GM10248 (cell line): ENCODE measurements at places on chromosomes 6 and 20.

GRCh38 chr6:125099211-125100073 is 54.1 kb upstream of the TPD52L1 start:
- DNase-seq = peak; percentile 19

- DNase-seq = no peak
These were observed 78.4 kb downstream of the LIN28B start for GRCh38 chr6:105035299-105035698.

DNA sequence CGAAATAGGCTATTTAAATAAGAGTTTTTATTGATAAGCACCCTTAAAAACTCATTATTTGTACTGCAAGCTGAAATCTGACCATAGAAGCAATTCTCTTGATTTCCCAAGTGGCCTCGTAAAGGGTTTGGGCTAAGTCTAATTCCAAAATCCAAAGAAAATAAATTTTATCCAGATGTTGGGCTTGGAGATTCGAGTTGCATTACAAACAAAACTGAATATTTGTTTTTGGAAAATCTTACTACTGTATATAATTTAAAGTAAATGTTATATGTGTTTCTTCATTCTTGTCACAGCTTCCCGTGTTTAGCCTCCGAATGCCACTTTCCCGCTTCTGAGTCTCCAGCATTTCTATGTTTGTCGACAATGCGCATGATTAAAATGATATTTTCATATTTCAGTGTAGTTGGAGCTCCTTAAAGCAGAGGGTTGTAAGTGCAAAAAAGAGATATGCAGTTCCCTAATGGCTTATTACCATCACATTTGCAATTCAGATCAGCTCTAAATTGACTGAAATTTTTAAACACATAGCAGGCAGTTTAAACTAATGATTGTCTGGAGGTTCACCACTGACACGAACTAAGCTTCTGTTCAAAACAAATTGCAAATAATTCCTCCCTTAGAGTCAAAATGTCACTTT is 47.0 kb downstream of the PRL start:
- DNase-seq = no peak

DNA sequence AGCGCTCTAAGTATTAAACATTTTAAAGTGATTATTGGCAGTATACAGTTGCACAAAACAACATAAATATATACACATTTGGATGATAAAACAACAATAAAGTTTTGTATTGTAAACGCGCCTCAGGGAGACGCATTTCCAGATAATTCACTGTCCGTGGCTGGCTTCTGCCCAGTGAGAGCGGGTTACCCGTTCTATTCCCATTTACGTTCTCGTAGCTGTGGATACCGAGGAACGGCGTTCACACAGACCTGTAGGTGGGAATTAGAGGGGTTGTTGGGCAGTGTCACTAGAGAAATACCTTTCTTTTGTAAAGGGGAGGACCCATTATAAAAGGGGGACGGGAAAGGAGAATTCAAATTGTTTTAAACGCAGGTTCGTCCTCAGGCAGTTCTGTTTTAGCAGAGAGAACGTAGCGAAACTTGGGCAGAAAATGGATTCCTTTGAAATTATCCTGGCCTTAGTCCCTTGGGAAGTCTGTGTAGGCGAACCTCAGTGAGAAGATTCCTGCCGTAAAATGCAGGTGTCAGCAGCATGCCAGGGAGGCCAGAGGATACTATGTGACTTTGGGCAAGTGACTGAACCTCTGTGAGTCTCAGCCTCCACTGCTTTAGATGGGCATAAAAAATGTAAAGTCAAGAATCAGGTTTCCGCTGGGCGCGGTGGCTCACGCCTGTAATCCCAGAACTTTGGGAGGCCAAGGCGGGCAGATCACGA is 756 bp downstream of the MTG2 start:
- DNase-seq = no peak

DNA sequence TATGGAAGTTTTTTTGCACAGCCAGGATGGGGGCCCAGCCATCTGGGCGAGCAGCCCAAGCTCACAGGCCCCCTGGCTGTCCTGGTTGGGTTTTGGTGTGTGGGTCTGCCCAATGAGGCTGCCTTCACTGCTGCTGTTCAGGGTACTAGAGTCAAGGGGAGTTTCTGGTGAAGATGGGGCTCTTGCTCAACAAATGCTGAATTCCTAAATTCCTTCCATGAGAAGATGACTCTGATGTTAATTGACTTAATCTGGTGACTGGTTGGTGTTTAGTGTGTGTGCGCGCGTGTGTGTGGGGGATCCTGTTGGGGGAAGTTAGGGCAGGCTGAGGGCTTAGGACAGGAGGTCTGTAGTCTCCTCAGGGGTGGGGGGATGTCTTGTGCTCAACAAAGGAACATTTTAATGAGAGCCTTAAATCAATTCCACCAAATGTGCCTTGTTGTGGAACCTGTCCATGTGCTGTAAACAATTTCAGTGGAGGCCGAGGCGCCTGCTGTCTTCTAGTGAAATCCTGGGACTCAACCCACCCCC is 1.9 kb downstream of the PTK7 start:
- DNase-seq = no peak

DNA sequence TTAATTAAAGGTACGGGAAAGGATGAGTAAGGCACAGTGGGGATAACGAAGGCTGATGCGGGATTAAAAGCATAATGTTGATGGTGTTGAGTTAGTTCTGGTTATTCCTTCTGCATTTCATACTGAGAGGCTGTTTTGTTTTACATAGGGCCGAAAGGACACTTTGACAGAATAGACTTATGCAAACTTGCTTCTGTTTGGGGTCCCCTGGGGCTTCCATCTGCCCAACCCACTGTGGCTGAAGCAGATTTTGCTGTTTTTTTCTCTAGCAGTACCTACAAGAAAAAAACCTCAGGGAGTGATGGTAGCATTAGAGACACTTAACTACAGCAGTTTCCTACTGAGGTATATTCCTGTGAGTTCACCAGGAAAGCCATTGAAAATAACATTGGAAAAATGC is 136.1 kb upstream of the SUPT3H start:
- no peak for DNase-seq

DNA sequence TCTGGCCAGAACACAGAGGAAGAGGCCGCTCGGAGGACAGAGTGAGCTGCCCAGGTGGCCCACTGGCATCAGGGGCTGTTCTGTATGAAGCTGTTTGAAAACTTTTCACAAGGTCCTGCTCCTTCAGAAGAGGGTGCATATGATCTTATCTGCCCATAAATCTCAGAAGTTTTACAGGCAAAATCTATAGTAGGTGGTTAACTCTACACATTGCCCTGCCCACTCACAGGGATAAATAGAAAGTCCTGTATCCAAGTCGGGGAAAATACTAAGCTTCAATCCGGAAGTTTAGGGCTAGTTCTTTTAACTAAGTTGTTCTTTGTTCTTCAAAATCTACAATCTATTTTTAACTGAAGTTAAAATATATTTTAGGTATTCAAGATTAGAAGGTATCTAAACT is 233.7 kb downstream of the FOXA2 start:
- no peak for DNase-seq

- DNase-seq = no peak
These were observed 42.0 kb downstream of the VTA1 start for GRCh38 chr6:142189057-142189456.

DNA sequence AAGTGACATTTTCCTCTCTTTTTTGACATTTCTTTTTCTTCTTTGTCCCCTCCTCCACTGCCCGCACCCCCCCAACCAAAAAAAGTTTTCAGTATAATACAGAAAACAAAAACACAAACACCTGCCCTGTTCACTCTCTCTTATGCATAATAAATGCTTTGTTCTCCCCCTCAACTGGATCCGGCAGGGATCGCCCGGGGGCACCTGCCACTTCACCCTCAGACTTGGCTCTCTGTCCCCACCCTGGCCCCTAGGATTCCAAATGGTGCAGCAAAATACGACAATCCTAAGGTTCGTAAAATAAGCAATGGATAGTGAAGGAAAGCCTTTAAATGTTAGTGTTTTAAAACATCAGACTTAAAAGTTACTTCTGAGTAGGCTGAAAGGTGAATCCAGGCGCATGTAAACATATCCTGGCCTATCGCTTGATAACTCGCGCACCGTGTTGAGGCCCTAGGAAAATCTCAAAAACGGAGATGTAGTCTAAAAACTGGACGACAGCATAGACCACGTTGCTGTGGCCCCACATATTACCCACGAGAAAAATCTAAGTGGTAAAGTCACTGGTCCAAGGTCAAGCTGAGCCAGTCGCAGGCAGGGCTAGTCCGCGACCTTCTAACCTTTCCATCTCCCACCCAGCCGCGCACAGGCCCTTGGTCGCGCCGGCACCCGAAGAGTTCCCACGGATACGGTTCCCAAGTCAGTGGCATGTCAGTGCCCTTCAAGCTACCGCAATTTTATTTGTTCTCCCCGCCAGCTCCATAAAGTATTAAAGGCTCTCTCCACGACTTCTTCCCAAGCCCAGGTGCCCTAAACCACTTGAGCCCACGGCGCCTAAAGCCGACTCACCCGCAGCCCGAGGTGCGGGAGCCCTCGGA is 130.8 kb downstream of the OGFRL1 start:
- peak; percentile 4 for DNase-seq

GRCh38 chr6:43990627-43991619 is 136.3 kb downstream of the MRPL14 start:
- no peak for DNase-seq

- no peak for DNase-seq
These were observed 611.2 kb downstream of the UTRN start for GRCh38 chr6:144896289-144896688.

GRCh38 chr20:61804752-61805295 is 260.9 kb downstream of the TAF4 start:
- DNase-seq = no peak

DNA sequence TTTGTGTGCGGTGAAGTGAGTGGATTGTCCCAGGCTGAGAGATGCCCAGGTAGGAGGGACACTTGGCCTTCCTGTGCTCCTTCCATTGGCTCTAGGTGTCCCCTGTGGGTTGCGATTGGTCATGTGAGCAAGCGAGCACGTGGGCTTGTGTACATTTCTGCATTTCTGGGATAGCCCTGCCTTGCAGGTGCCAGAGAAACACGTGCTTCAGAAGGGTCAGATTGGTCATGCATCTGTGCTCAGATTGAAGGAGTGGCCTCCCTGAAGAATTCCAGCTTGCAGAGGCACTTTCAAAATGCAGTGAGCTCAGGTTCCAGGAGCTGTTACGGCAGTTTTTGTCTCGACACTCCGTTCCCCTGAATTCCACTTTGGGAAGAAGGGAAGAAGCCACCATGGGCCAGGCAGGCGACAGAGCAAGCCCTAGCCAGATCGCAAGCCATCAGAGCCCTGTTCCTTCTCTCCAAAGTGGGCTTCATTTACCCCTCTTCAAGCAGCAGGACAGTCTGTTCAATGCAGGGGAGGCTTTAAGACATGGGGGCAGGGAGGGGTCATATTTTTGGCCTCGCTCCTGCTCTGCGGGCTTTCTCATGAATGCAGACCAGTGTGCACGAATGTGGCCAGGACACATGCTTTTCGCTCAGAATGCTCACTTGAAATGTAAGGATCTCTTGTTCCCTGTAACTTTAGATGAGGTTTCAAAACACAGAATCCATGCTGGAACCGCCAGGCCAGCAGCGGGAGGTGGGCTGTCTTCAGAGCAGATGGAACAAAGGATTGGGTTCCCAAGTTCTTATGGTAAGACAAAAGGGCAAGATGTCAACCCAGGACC is 78.6 kb upstream of the AKAP12 start:
- DNase-seq = no peak

- no peak for DNase-seq
These were observed 500.9 kb downstream of the PREX1 start for GRCh38 chr20:48326868-48327267.

GRCh38 chr6:106730718-106731117 is 101.3 kb downstream of the QRSL1 start:
- DNase-seq = no peak

- DNase-seq = no peak
These were observed 176.2 kb upstream of the PRND start for GRCh38 chr20:4545526-4545925.

GRCh38 chr20:15925376-15925775 is 647.9 kb downstream of the KIF16B start:
- no peak for DNase-seq

- peak; percentile 72 for DNase-seq
These were observed 71.0 kb upstream of the CD83 start for GRCh38 chr6:14046476-14047068.

DNA sequence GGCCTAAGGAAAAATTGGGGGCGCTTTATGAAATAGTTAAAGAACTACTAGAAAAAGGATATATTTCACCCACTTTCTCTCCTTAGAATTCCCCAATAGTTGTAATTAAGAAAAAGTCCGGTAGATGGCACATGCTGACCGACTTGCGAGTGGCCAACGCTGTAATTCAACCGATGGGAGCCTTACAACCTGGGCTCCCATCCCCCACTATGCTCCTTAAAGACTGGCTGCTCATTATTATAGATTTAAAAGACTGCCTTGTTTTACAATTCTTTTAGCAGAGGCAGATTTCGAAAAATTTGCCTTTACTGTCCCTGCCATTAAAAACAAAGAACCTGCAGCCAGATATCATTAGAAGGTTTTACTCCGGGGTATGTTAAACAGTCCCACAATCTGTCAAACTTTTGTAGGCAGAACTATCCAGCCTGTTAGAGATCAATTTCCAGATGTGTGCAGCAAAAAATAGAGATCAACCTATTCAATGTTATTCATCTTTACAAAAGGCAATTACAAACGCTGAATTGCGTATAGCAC is 58.5 kb upstream of the PRSS16 start:
- DNase-seq = peak; percentile 66

- DNase-seq = no peak
These were observed 30.7 kb downstream of the SLC35D3 start for GRCh38 chr6:136952714-136953260.

- DNase-seq = no peak
These were observed 107.4 kb upstream of the TENT5A start for GRCh38 chr6:81859884-81860283.

- no peak for DNase-seq
These were observed 466.9 kb downstream of the CBLN4 start for GRCh38 chr20:55538261-55538908.

GRCh38 chr6:33390767-33391277 is 801 bp upstream of the KIFC1 start:
- DNase-seq = no peak

DNA sequence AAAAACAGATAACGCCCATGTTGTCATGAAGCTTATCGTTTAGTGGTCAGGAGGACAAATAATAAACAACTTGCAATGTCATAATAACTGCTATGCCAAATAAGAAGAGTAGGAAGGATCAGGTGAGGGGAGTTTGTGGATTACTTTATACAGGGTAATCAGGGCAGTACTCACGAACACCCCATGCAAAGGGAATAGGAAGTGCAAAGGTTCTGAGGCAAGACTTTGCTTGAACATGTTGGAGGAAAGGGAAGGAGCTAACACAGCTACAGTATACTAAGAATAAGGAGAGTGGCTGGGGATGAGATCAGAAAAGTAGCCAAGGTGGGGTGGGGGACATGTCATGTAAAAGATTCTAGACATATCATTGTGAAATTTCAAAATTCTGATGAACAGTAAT is 292.0 kb upstream of the RUNX2 start:
- DNase-seq = no peak

DNA sequence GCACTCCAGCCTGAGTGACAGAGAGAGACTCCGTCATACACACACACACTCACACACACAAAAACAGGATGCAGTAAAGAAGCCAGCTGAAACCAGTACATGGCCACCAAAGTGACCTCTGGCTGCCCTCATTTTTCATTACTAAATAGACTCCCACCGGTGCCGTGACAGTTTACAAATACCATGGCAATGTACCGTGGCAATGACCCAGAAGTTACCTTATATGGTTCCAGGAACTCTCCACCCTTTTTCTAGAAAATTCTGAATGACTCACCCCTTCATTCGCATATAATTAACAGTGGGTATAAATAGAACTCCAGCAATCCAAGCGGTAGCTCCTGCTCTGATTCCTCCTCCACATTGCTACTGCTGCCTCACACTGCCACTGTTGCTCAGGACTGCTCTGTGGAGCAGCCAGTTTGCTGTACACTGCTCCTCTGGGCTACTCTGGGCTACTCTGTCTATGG is 57.7 kb downstream of the SNX5 start:
- DNase-seq = no peak
